Activated T-helper 2 cell treated with anti-CD3 and anti-CD28 coated beads, Interferon-gamma antibody, Interleukin-2, Interleukin-4, amounts not matched to agents 10 μg/mL and 5 μg/mL and 100 μg/mL, durations not matched to agents 14 hours and 24 hours and 36 hours (primary cell): ENCODE measurements at places on chromosomes 16 and 17. TPM values are rescaled to one million over a fixed set of nuclear protein-coding genes. Genes with fewer than 3 reads are reported as not detected.
A peak's percentile ranks its signal among the peaks of the same experiment; 100 is the strongest.

Gene SLC52A1
- 0.14 TPM in 2 replicates for total RNA-seq

GRCh38 chr16:10879681-10880589 is 2.9 kb downstream of the CIITA start:
- H3K27ac ChIP-seq, result no peak overlapping the region
- peak overlapping the region; percentile 80 for H3K4me3 ChIP-seq
- no peak for DNase-seq
- peaks cover 63% of the 10 kb centered on the region for H3K4me1 ChIP-seq
- H3K36me3 ChIP-seq, result peaks cover 13% of the 10 kb centered on the region

DNA sequence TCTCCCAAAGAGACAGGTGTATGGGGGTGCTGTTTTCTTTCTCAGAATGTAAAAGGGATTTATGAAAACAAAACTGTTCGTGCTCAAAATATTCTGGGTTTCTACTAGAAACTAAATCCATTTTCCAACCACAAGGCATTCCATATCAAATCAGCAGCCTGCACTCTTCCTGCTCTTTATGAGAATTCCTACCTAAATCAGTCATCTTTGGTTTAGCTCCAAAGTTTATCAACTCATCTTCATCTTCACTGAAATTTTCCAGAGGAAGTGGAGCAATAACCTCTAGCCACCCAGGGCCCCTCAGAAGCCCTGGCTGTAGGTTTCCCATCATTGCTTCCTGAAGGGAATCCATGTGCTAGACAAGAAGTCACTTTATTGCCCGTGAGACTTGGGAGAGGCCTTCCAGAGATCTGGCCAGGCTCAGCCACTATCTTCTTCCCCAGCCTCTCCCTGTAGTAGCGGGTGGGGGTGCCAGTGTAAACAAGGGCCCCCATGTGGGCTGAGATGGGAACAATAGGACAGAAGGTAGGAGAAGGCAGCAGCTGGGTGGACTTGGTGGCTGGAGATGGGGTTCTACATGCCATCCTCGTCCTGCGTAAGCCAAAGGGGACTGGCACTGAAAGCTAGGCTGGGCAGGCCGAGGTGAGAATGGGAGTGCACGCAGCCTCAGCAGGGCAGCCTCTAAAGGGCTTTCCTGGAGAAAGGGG is 22.0 kb upstream of the ALDH3A1 start:
- no peak for DNase-seq
- peaks cover 14% of the 10 kb centered on the region for H3K4me1 ChIP-seq
- H3K27ac ChIP-seq, result no peak overlapping the region

- peaks cover 45% of the 10 kb centered on the region for H3K36me3 ChIP-seq
- H3K4me1 ChIP-seq, result peaks cover 48% of the 10 kb centered on the region
- peak; percentile 80 for DNase-seq
- H3K4me3 ChIP-seq, result peak within 1 kb of the TSS; percentile 97
- no peaks in the 10 kb centered on the region for H3K27me3 ChIP-seq
Observed at GRCh38 chr17:28726226-28726626, at the start of gene TLCD1. Gene TLCD1, minus strand, starts transcription at chr17:28726233. Its CDS starts 136 bp downstream, at chr17:28726097.

GRCh38 chr17:79183293-79184158 is 108.9 kb downstream of the ENGASE start:
- DNase-seq, result no peak
- no peaks in the 10 kb centered on the region for H3K4me1 ChIP-seq
- H3K27me3 ChIP-seq, result peaks cover 34% of the 10 kb centered on the region
- H3K27ac ChIP-seq, result no peak overlapping the region
- H3K36me3 ChIP-seq, result no peaks in the 10 kb centered on the region

- H3K27ac ChIP-seq, result peak overlapping the region; percentile 22
- peaks cover 27% of the 10 kb centered on the region for H3K4me1 ChIP-seq
- DNase-seq, result no peak
- H3K27me3 ChIP-seq, result no peaks in the 10 kb centered on the region
Observed at GRCh38 chr17:81667754-81668153, 1.2 kb downstream of the CCDC137 start.

DNA sequence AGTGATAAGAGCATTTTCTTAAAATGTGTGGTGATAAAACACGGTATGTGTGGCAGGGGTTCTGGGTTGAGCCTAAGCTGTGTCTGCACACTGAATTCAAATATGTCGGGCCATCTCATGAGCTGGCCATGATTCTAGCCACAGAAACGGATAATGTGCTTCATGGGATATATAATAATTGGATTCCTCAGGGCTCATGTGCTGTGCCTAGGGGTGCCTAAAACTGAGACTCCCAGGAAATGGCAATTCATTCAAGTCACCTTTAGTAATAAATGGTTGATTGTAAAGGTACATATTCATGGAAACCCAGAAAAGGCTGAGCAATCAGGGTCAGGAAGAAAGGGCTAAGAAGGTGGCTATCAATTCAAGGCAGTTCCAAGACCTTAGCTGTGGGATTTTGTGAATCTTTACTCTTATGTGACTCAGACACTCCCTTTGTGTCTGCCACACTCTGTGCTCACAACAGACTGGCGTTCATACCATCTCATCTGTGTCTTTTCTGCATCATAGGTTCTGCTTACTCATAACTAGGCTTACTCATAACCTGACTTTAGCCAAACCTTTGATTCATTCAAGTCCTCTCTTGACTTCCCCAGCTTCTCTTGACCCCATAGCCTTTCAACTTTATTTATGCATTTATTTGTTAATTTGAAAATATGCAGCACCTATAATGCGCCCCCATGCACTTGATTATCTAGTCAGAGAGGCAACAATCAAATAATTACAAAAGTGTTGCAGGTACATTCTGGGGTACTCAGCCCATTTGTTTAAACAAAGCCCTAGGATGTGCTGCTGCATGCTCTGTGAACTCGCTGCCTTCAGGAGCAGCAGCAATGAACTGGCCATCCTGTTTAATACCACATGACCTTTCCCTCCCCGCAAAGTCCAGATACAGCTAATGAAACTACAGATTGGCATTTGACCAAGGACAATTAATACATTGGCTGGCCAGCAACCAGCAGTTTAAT is 28.4 kb upstream of the MED13 start:
- peak overlapping the region; percentile 43 for H3K27ac ChIP-seq
- H3K4me3 ChIP-seq, result no peak overlapping the region
- H3K4me1 ChIP-seq, result peaks cover 21% of the 10 kb centered on the region
- no peaks in the 10 kb centered on the region for H3K36me3 ChIP-seq
- no peak for DNase-seq
